Fibroblast of skin of back (primary cell): ENCODE measurements at places on chromosomes 3 and 15.
A peak's percentile ranks its signal among the peaks of the same experiment; 100 is the strongest.

DNA sequence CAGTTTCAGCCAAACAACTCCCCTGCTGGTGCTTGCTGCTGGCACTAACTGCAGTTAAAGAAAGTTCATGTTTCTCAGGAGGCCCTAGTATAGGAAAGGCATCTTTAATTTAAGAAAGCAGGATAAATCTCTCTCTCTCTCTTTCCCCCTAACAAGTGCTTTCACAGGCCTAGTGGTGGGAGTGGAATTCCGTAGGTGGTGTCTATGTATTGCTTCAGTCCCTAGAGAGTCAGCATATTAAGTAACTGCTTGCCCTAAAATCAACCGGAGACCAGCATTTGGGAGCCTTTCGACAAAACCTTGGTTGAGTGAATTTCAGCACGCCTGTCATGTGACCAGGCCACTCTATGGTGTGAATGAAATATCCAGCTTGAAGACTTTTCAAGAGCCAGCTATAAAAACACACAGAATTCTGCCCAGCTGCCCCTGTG lies 169.2 kb upstream of the TGFBR2 start:
- DNase-seq, result peak; percentile 44

DNA sequence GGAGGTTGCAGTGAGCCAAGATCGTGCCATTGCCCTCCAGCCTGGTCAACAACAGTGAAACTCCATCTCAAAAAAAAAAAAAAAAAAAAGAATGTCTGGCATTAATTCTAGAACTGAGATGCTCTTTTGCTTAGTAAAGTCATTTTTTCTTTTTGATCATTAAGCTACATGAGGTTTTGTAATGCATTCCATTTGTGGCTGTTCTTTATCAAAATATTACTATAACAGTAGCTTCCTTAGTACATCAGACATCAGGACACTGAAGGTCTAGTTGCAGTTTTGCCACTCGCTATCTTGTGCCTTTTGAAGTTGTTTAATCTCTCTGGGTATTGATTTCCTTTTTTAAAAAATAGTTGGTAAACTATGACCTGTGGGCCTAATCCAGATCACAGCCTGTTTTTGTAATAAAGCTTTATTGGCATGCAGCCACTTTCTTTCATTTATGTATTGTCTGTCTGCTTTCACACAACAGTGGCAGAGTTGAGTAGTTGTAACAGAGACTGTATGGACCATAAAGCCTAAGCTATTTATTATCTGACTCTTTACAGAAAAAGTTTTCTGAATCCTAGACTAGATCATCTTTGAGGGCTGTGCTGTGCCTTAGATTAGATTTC lies 76.6 kb downstream of the SLC25A26 start:
- peak; percentile 67 for DNase-seq

GRCh38 chr3:134374791-134375581 lies 739 bp upstream of the AMOTL2 start:
- no peak for DNase-seq

DNA sequence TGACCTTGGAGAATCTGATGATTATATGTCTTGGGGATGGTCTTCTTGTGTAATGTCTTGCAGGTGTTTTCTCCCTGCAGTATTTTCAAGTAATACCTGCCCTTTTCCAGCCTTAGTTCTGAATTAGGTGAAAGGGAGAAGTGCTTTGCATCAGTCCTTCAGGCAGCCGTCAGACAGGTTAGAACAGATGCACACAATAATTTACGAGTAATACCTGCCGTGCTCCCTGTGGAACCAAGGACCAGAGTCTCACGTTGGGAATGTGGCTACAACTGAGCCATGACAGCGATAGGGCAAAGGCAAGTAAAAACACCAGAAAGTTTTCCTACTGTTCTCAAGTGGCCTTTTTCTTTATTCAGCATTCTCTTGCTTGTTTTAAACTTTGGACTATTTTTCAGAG lies 69.1 kb downstream of the CHCHD6 start:
- no peak for DNase-seq

DNA sequence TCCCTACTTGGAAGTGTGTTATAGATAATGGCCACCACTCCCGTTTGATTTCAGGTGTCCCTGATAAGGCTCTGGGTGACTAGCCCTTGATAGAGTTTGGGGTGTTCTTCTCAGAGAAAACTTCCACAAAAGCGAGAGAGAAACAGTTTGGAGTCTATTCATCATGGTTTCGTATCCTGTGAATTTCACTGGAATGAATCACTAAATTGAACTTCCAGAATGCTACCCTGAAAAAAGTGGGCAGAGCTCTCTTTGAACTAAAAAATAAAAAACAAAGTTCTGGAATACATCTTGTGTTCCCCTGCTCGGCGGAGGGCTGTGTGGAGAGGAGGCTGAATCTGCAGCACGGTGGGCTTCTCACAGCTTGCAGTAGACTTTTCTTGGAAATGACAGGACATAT lies 52.8 kb upstream of the FAM98B start:
- peak; percentile 60 for DNase-seq

- no peak for DNase-seq
These were observed 329.8 kb upstream of the LRRC3B start for GRCh38 chr3:26292780-26293179.

- DNase-seq, result no peak
These were observed 11.1 kb upstream of the ROPN1B start for GRCh38 chr3:125957674-125958510.

- DNase-seq, result no peak
These were observed 49.1 kb upstream of the TJP1 start for GRCh38 chr15:29871401-29871800.

- DNase-seq, result no peak
These were observed 95.8 kb upstream of the UBE2E1 start for GRCh38 chr3:23709987-23710386.

DNA sequence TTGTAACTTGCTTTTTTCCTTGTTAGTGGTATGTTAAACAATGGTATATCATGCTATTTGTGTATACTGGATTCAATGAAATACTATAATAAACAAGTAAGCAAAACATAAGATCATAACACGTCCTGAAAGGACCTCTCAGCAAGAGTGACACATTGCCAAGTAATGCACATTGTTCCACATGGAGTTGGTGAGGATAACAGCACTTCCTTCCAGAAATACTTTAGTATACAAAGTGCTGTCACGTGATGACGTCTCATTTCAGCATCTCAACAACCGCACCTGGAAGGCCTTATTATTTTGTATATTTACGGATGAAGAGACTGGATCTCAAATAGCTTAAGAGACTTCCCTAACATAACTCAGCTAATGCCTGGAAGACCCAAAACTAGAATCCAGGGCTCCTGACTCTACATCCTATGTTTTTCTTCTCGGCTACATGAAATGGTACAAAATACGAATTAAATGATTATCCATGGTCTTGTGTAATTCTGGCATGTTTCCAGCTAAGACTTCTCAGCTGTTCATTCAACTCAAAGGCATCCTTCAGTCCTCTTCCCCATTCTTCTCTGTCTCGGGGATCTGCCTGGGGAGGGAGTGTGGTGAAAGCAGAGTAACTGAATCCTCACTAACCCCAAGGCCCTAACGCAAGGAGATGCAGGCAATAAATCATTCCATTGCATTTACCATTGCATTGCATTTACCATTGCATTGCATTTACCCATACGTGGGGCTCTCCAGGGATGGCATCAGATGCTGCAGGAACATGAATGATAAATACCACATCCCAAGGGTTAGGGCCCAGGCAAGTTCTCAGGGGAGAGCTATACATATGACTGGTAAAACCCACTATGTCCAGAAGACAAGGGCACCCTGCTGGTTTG lies 79.2 kb downstream of the LIPC start:
- DNase-seq, result peak; percentile 38

DNA sequence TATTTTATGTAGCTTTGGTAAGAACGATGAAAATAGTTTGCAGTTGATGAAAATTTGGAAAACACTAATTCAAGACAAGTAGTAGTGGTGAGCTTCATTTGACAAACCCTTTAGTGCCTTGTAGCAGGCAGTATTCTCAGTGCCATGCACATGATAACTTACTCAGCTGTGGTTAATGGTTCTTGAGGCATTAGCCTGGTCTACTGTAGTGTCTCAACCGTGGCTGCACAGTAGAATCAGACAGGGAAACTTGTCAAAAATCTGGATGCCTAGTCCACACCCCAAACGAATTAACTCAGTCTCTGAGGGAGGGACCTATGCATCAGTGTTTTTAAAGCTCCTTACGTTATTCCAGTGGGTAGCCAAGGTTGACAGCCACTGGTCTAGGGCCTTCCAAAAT lies 45.4 kb downstream of the PSMD6 start:
- DNase-seq, result no peak

- no peak for DNase-seq
These were observed 16.8 kb upstream of the PLA2G4E start for GRCh38 chr15:42037656-42038055.

- no peak for DNase-seq
These were observed 41.4 kb downstream of the SCAPER start for GRCh38 chr15:76863693-76864092.

DNA sequence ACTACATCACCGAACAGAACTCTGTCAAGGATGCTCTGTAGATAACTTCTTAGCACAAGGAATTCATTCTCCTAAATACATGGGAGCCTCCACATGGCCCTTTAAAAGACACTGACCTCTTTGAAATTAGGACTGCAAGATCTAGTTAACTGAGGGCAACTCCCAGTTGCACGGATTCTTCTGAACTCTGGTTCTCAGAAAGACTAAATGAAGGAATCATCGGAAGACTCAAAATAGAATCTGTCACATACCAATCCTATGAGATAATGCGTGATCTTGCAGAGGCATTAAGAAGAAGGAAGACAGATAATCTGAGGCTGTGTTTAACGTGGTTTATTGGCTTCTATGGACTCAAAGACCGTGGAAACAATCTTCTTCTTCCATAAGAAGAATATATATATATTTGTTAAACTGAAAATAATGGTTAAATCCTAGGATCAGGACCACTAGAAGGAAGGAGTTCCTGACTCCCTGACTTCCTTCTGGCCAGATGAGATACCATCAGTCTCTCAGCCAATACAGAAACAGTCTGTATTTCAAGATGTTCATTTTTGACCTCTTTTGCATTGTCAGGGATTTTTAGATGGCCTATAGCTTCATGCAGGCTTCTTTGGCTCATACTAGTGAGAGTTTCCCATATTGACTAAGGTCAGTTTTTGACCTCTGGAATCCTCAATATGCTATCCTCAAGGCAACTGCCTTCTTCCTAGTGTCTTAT lies 33.9 kb upstream of the TBC1D23 start:
- DNase-seq, result peak; percentile 89

- peak; percentile 54 for DNase-seq
These were observed 1039.2 kb downstream of the ROBO1 start for GRCh38 chr3:78728406-78729145.

- no peak for DNase-seq
These were observed 12.2 kb downstream of the ALG1L2 start for GRCh38 chr3:130093741-130094391.

DNA sequence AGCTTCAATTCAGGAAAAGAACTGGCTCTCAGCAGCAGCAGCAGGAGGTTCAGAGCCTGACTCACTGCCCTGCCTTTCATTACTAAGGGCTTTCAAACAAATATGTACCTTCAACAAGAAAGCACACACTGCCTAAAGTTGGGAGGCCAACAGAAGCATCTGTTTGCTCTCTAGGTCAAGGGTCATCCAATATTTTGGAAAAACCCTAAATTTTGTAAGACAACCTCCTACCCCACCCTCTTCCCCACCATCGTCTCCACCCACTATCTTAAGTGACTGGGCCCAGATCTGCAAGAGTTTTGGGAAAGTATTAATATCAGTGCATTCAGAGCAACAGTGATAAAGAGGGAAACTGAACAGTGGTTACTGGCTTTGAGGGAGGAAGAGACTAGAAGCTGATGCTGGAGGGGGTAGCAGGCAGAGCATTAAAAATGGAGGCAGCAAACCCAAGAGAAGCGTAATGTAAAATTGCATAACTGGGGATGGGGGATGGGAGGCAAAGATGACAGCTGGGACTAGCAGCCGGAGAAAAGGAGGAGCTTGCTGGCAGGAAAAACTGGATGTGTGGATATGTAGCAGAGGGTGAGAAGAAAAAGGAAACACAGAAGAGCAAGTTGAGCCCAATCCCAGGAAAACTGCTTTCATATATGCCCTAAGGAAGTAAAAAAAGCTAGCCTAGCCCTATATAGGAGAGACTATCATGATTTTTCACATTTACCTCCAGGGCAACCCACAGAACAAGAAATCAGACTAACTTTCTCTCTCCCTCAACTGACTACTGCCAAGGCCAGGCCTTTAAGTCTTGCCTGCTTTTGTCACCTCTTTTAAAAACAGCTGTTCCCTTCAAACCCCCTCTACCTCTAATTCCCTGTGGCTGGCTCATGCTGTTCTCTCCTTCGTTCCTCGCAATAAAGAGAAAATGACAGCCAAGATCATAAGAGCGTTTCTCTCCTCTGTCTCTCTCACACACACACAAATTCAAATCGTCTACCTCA lies 31.4 kb downstream of the NPTN start:
- peak; percentile 56 for DNase-seq

- DNase-seq, result no peak
These were observed 53.7 kb upstream of the MAGI1 start for GRCh38 chr3:66092175-66092995.

- no peak for DNase-seq
These were observed 88.6 kb downstream of the TM4SF4 start for GRCh38 chr3:149563114-149563513.

GRCh38 chr3:133578548-133579191 lies 5.2 kb downstream of the CDV3 start:
- peak; percentile 60 for DNase-seq

GRCh38 chr3:178850450-178851190 lies 221.0 kb downstream of the ZMAT3 start:
- DNase-seq, result peak; percentile 74

DNA sequence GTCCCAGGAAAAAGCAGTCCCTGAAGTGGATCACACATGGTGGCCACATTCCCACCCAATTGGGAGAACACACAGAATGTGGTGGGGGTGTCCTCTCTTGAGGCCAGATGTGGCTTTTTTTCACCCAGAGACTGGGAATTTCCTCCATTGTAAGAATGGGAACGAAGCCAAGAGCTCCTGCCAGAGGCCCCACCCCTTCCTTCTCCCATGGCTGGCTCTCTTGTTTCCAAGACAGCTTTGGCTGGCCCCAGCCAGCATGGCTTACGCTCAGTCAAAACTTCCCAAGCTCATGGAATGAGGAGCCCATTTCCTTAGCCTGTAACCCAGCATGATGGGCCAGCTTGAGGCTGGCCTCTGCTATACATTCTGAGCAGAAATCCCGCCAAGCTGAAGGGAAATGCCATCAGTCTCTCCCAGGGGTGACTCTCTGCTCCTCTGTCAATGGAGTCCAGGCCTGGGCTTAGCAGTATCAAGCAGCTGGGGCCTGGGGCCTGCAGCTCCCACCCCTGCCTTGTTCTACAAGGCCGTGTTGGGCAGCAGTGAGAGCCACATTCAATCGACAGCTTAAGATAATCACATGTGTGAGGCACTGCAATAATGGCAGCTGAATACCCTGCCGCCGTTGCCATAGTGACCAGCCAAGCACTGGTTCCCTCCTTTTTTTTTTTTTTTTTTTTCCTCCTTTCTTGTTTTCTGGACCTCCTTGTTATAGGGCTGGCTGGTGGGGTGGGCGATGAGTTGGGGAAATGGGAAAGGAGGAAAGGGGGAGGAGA lies 142.4 kb downstream of the EPHB1 start:
- DNase-seq, result no peak
